ENCODE measurements at places on chromosomes 4 and X. TPM values are rescaled to one million over a fixed set of nuclear protein-coding genes. Genes with fewer than 3 reads are reported as not detected.

GRCh38 chr4:7805533-7806337 lies 133.9 kb downstream of the AFAP1 start:
- no peaks in the 10 kb centered on the region for H3K4me1 ChIP-seq
- peak; percentile 45 for DNase-seq
- no peaks in the 10 kb centered on the region for H3K27me3 ChIP-seq
- H3K36me3 ChIP-seq, result no peaks in the 10 kb centered on the region

GRCh38 chr4:101291198-101291597 lies 56.1 kb downstream of the PPP3CA start:
- no peak overlapping the region for H3K4me3 ChIP-seq
- no peaks in the 10 kb centered on the region for H3K36me3 ChIP-seq
- peaks cover 3% of the 10 kb centered on the region for H3K4me1 ChIP-seq
- no peaks in the 10 kb centered on the region for H3K27me3 ChIP-seq
- no peak overlapping the region for H3K27ac ChIP-seq

- no peaks in the 10 kb centered on the region for H3K36me3 ChIP-seq
- H3K4me3 ChIP-seq, result no peak overlapping the region
- H3K27me3 ChIP-seq, result no peaks in the 10 kb centered on the region
- no peak for DNase-seq
- no peak overlapping the region for H3K27ac ChIP-seq
Measured at GRCh38 chrX:135185795-135186443, 14.7 kb upstream of the CT55 start.

GRCh38 chrX:136028383-136028984 lies 43.2 kb downstream of the SLC9A6 start:
- DNase-seq, result no peak
- no peaks in the 10 kb centered on the region for H3K4me1 ChIP-seq

GRCh38 chr4:58665649-58666048 lies 1555.5 kb upstream of the IGFBP7 start:
- no peak overlapping the region for H3K27ac ChIP-seq
- H3K4me3 ChIP-seq, result no peak overlapping the region
- no peaks in the 10 kb centered on the region for H3K36me3 ChIP-seq

- no peaks in the 10 kb centered on the region for H3K4me1 ChIP-seq
- H3K27me3 ChIP-seq, result no peaks in the 10 kb centered on the region
- H3K27ac ChIP-seq, result no peak overlapping the region
- no peak for DNase-seq
- H3K4me3 ChIP-seq, result no peak overlapping the region
Measured at GRCh38 chrX:109782994-109783700, 50.1 kb upstream of the ACSL4 start.

DNA sequence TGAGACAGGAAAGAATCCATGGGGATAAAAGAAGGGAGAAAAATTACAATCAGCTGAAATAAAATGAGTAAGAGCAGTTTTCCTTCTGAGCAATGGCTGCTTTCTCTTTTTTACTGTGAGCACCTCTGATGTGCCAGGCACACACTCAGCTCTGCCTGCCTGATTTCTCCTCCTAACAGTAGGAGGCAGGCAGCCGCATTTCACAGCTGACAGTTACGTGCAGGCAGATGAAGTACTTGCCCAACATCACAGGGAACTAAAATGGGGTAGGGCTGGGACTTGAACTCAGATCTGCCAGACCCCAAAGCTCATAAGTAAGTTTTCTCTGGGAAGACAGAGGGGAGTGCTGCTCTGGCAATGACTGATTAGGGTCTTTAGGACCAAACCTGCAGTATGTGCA lies 54.6 kb downstream of the C4orf50 start:
- H3K4me3 ChIP-seq, result no peak overlapping the region
- no peaks in the 10 kb centered on the region for H3K27me3 ChIP-seq

DNA sequence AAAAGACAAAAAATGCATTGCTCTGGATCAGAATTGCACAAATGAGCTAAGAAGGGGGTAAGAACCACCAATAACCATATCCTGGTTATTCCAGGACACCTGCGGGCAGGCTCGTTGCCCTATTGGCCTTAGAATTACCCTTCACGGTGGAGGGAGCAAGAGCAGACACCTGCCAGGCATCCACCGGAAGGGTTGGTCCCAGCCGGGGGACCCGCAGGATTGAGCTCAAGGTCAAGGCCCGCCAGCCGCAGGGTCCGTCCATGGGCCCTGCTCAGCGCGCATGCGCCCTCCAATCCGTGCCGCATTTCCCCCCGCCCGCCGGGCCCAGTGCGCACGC lies 575 bp downstream of the SLC25A6 start:
- H3K4me3 ChIP-seq, result peak overlapping the region; percentile 86
- DNase-seq, result no peak
- H3K4me1 ChIP-seq, result peaks cover 5% of the 10 kb centered on the region
- H3K27me3 ChIP-seq, result no peaks in the 10 kb centered on the region
- H3K36me3 ChIP-seq, result peaks cover 43% of the 10 kb centered on the region

GRCh38 chrX:23114241-23114640 lies 114.5 kb downstream of the DDX53 start:
- H3K27ac ChIP-seq, result no peak overlapping the region
- no peak overlapping the region for H3K4me3 ChIP-seq
- no peaks in the 10 kb centered on the region for H3K27me3 ChIP-seq
- DNase-seq, result no peak
- no peaks in the 10 kb centered on the region for H3K36me3 ChIP-seq

- no peak overlapping the region for H3K27ac ChIP-seq
- DNase-seq, result no peak
- H3K27me3 ChIP-seq, result no peaks in the 10 kb centered on the region
- no peaks in the 10 kb centered on the region for H3K4me1 ChIP-seq
- H3K4me3 ChIP-seq, result no peak overlapping the region
- H3K36me3 ChIP-seq, result no peaks in the 10 kb centered on the region
Measured at GRCh38 chrX:9495496-9495895, 30.6 kb downstream of the TBL1X start.

DNA sequence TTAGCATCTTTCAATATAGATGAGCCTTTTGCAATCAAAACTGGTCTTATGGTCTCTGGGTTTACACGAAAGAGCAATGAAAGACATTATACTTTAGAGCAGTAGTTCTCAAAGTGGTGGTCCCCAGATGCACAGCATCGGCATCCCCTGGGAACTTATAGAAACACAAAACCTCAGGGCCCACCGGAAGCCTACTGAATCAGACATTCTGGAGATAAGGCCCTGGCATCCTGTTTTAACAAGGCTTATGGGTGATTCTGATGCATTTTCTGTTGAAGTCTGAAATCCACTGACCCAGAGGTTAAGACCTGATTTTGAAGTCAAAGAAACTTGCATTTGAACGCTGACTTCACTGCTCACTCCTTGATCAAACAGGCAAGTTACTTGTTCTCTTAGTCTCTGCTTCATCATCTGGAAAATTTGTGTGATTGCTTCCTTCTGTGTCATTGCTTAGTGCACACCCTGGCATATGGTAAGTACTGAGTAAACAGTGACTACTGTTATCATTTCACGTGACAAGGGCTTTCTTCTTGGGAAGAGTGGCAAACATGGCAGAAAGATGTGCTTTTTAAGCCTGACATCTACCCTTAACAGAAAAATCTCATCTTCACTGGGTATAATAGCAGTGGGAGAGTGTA lies 14.5 kb downstream of the CHRNA9 start:
- no peaks in the 10 kb centered on the region for H3K4me1 ChIP-seq
- no peak for DNase-seq
- no peak overlapping the region for H3K27ac ChIP-seq
- no peak overlapping the region for H3K4me3 ChIP-seq
- no peaks in the 10 kb centered on the region for H3K36me3 ChIP-seq

DNA sequence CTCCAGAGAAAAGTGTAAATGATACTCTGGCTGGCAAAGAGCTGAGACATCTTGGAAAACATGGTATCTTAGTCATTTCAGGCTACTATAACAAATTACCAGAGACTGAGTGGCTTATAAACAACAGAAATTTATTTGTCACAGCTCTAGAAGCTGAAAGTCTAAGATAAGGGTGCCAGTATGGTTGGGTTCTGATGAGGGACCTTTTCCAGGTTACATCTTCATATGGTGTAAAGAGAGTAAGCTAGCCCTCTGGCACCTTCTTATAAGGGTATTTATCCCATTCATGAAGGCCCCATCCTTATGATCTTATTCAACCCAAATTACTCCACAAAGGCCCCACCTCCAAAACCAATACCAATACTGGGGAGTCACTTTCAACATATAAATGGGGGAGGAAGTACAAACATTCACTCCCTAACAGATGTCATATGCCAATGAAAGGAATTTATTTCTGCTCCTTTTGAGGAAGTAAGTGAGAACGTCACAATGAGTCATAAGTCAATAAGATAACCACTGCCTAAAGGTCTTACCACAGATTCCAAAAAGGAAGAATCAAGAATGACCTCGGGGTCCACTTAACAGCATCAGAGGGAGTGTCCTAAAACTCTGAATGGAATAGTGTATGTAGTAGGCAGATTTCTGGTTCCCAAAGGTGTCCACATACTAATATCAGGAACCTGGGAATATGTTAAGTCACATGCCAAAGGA lies 246.6 kb downstream of the OPHN1 start:
- H3K27me3 ChIP-seq, result no peaks in the 10 kb centered on the region
- H3K27ac ChIP-seq, result no peak overlapping the region
- H3K4me3 ChIP-seq, result no peak overlapping the region
- H3K4me1 ChIP-seq, result no peaks in the 10 kb centered on the region

- no peak overlapping the region for H3K27ac ChIP-seq
- no peak overlapping the region for H3K4me3 ChIP-seq
- no peaks in the 10 kb centered on the region for H3K4me1 ChIP-seq
- no peak for DNase-seq
- H3K27me3 ChIP-seq, result no peaks in the 10 kb centered on the region
Measured at GRCh38 chrX:116657071-116657470, 194.3 kb upstream of the CT83 start.

DNA sequence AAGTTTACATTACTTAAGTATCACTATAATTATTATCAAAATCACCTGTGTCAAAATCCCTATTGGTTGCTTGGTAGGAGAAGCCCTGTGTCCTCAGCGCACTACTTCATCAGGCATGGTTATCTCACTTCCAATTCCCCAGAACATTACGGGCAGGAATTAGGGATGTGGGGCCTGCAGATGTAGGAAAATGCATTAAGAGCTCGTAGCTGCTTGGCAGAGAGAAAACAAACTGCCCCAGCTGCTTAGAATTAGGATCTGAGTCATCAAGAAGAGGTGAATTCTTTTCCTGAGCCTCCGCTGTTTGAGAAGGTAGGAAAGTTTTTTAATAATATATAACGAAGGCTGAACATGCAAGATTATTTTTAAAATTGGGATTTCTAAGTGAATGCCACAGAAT lies 31.1 kb upstream of the CLNK start:
- no peaks in the 10 kb centered on the region for H3K27me3 ChIP-seq
- H3K27ac ChIP-seq, result no peak overlapping the region
- H3K36me3 ChIP-seq, result no peaks in the 10 kb centered on the region
- no peaks in the 10 kb centered on the region for H3K4me1 ChIP-seq

DNA sequence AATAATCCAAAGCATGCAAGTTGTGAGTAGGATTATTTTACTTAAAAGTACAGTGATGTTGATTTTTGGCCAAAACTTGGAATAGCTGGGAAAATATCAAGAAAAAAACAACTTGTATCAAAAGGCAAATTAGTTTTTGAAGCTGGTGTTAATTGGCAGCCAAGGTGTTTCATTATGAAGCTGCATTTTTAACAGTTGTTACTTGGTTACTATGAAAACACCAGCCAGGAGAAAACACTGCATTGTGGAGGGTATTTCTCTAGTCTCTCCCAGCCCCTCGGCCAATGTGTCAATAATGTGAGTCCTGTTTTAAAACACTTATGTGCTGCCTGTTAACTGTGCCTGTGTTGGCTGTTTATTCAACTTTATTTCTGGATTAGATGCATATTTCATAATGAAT lies 733.4 kb downstream of the ADGRL3 start:
- no peaks in the 10 kb centered on the region for H3K36me3 ChIP-seq
- H3K4me3 ChIP-seq, result no peak overlapping the region
- no peak for DNase-seq
- H3K4me1 ChIP-seq, result no peaks in the 10 kb centered on the region
- no peaks in the 10 kb centered on the region for H3K27me3 ChIP-seq

DNA sequence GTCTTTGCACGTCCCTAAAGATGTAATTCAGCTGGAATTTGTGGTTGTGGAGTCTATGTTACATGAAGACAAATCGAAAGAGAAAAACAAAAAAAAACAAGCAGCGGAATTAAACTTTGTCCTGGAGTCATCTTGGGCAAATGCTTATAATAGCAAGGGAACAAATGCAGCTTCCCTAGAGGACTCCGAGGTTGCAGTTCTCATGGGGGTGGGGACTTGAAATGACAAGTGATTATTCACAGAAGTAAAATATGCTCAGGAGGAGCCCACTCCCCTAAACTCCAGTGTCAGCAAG lies 362.4 kb downstream of the ARHGAP24 start:
- no peaks in the 10 kb centered on the region for H3K4me1 ChIP-seq
- DNase-seq, result no peak
- no peak overlapping the region for H3K27ac ChIP-seq
- no peaks in the 10 kb centered on the region for H3K27me3 ChIP-seq
- H3K36me3 ChIP-seq, result no peaks in the 10 kb centered on the region

ETDA gene
- not detected for total RNA-seq

TMEM255A gene
- not detected for total RNA-seq

LNX1 gene
- 28.2 TPM for total RNA-seq

BMPR1B gene
- not detected for total RNA-seq

RIPPLY1 gene
- total RNA-seq, result not detected

ELMOD2 gene
- 56.7 TPM for total RNA-seq

RS1 gene
- not detected for total RNA-seq

TRAPPC2 gene
- total RNA-seq, result 15.3 TPM

Data from Peyer's patch (tissue), 4 donors.